Endothelial cell of umbilical vein (primary cell): ENCODE measurements at places on chromosomes 11 and 22. TPM values are rescaled to one million over a fixed set of nuclear protein-coding genes. Genes with fewer than 3 reads are reported as not detected.

DNA sequence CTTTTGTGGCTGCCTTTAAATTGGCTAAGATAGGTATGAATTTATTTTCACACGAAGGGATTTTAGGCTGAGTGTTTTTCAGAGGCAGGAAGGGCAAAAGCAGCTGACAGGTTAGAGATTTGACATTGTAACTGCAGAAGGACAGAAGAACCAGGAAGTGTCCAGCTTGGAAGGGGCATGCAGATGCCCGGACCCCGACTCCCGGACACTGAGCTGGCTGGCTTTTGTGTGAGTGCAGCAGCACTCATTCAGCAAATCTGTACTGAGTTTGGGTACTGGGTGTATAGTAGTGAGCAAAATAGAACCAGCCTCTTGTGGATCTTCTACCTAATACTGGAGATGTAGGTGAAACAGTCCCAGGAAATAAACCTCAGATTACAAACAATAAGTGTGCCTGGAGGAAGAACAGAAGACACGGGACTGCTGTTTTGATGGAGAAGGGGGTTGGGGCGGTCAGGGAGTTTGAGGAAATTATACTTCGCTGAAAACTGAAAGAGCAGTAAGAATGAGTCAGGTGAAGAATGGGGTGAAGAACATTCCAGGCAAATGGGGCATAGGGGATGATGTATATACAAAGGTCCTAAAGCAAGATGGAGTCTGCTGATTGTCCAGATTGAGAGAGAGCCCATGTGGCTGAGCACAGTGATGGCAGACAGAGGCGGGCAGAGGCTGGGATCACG, 64.6 kb downstream of the PPFIBP2 start:
- no peak overlapping the region for H3K4me3 ChIP-seq
- peaks cover 66% of the 10 kb centered on the region for H3K27me3 ChIP-seq
- H3K4me1 ChIP-seq = peaks cover 12% of the 10 kb centered on the region
- no peaks in the 10 kb centered on the region for H3K36me3 ChIP-seq
- H3K27ac ChIP-seq = no peak overlapping the region
- no peak for DNase-seq

DNA sequence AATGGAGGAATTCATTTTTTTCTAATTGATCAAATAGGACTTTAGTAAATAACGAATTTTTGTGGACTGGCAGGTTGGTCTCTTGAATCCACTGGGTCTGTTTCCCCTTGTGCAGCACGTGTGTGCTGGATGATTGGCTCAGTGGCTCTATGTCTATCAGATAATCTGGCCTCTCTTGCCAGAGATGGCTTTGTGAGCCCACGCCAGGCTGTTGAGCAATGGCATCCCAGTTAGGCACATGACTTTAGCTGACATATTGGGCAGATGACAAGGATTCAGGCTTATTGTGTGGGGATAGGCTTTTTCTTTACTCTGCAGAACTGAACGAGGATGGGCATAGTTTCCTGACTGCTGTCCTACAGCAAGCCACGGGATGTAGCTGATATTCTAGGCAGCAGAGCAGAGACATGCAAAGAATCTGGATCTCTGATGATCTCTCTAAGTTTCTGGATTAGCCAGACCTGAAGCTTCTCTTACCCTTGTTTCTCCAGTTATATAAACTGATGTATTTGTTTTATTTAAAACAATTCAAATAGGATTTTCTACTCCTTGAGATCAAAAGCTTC, 144.9 kb downstream of the ARHGAP42 start:
- H3K36me3 ChIP-seq = no peaks in the 10 kb centered on the region
- no peak overlapping the region for H3K4me3 ChIP-seq
- no peaks in the 10 kb centered on the region for H3K4me1 ChIP-seq
- H3K27me3 ChIP-seq = no peaks in the 10 kb centered on the region
- DNase-seq = no peak
- no peak overlapping the region for H3K27ac ChIP-seq

DNA sequence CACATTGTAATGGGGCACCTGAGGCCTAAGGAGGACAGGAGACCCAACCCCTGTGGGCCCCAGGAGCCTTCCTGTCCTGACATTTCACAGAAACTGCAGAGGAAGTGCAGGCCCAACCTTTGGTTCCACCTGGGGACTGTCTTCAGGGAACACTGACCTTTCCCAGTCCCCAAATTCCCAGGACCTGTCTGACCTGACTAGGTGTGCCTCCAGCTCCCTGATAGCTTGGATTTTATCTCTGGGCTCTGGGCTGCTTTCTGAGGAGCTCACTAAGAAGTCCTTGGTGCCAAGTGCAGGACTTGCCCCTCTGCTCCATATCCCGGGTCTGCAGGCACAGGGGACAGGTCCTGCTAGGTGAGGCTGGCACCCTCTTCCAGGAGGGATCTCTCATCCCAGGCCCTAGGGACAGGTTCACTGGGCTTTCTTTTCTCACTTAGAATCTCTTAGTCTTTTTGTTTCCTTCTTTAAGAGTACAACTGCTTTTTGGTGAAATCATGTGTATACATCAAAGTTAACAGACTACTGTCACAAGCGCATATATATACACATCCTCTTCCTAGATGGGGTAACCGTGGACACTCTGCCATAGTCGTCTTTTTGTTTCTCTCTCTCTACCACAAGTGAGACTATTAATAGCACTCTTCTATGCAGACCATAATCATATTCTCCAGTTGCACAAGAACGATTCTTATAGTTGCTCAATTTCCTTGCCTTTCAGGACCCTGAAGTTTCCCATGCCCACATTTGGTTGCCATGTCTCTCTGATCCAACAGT, 72.0 kb upstream of the IGLL5 start:
- DNase-seq = no peak
- no peak overlapping the region for H3K4me3 ChIP-seq
- H3K4me1 ChIP-seq = no peaks in the 10 kb centered on the region
- no peak overlapping the region for H3K27ac ChIP-seq
- H3K36me3 ChIP-seq = no peaks in the 10 kb centered on the region

GRCh38 chr11:78203184-78203583, 14.5 kb downstream of the USP35 start:
- no peaks in the 10 kb centered on the region for H3K27me3 ChIP-seq
- peaks cover 5% of the 10 kb centered on the region for H3K4me1 ChIP-seq
- H3K27ac ChIP-seq = no peak overlapping the region
- no peaks in the 10 kb centered on the region for H3K36me3 ChIP-seq

- H3K4me1 ChIP-seq = peaks cover 5% of the 10 kb centered on the region
- no peak for DNase-seq
- H3K36me3 ChIP-seq = no peaks in the 10 kb centered on the region
Measured at GRCh38 chr11:10561947-10562346, 6.5 kb downstream of the LYVE1 start.

DNA sequence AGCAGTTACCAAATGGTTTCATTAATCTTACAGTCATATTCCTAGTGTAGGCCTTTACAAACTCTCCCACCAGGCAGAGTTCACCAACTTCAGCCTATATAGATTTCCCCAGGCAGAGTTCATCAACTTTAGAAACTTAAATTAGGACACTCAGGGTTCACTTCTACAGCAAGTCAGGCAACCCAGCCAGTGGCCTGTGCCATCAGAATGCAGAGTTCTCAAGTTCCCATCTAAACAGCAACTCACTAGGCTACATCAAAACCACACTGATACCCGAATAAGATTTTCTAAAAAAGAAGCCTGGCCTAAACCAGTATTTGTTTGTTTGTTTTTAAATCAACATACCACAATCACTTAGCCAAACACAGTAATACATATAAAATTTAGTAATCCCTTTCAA, 33.7 kb downstream of the PICALM start:
- H3K4me3 ChIP-seq = no peak overlapping the region
- peaks cover 9% of the 10 kb centered on the region for H3K4me1 ChIP-seq
- H3K27ac ChIP-seq = no peak overlapping the region
- no peaks in the 10 kb centered on the region for H3K27me3 ChIP-seq

- no peak overlapping the region for H3K4me3 ChIP-seq
- H3K4me1 ChIP-seq = no peaks in the 10 kb centered on the region
- no peak for DNase-seq
Measured at GRCh38 chr11:67663532-67664212, 10.8 kb downstream of the ALDH3B2 start.

DNA sequence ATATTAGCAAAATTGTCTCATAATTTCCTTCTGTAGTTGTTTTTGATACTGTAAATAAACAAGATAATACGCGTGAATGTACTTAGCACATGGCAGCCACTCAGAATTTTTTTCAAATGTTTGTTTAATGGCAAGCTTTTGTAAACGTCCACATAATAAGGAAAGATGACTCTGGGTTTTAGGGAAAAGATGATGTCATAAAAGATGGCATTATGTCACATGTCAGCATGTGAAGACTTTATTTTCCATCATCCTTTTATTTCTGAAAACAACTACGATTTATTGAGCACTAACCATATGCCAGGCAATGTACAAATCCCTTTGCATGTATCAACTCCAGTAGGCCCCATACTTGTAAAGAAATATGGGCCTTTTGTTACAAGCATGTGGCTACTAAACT, 139.9 kb downstream of the C11orf91 start:
- H3K36me3 ChIP-seq = no peaks in the 10 kb centered on the region
- H3K4me1 ChIP-seq = no peaks in the 10 kb centered on the region
- no peak for DNase-seq
- H3K27ac ChIP-seq = no peak overlapping the region

DNA sequence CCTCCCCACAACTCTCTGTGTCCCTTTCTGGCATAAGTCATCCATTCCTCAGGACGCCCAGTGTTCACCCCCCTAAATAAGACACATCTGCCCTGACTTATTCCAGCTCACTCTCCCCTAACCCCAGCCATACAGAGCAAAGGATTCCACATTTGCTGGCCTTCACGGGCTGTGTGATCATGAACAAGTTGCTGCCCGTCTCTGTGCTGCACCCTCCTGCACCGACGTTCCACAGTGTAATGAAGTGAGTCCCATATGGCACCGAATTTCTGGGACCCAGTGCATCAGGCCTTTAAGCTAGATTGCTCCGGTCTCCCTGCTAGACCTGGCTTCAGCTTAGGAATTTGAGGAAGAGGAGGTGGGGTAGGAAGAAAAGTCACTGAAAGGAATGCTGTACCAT, 22.4 kb upstream of the LRRC32 start:
- no peaks in the 10 kb centered on the region for H3K36me3 ChIP-seq
- H3K27ac ChIP-seq = no peak overlapping the region
- DNase-seq = no peak
- H3K4me3 ChIP-seq = no peak overlapping the region

The USP2 gene
- total RNA-seq = 1.1 and 1.2 TPM in 2 replicates

The DEFB131B gene
- not detected in 2 replicates for total RNA-seq
